ENCODE measurements at places on chromosomes 7 and 10. TPM values are rescaled to one million over a fixed set of nuclear protein-coding genes. Genes with fewer than 3 reads are reported as not detected.
A peak's percentile ranks its signal among the peaks of the same experiment; 100 is the strongest.

- H3K4me3 ChIP-seq = peak within 1 kb of the TSS; percentile 86
- H3K4me1 ChIP-seq = peaks cover 23% of the 10 kb centered on the region
- DNase-seq = peak; percentile 77
- H3K27ac ChIP-seq = no peak within 1 kb of the TSS
These were observed at the start of gene STX1A for GRCh38 chr7:73718905-73719805. Gene STX1A (minus strand): TSS chr7:73719669. CDS start chr7:73719631, 38 bp downstream.

- H3K4me1 ChIP-seq = no peaks in the 10 kb centered on the region
- H3K4me3 ChIP-seq = no peak overlapping the region
- H3K36me3 ChIP-seq = no peaks in the 10 kb centered on the region
- no peaks in the 10 kb centered on the region for H3K27me3 ChIP-seq
These were observed 381.3 kb downstream of the KCNMA1 start for GRCh38 chr10:77256346-77256745.

Gene GRM3
- not detected for total RNA-seq

Gene PLEKHS1
- total RNA-seq = 7.0 TPM

DNA sequence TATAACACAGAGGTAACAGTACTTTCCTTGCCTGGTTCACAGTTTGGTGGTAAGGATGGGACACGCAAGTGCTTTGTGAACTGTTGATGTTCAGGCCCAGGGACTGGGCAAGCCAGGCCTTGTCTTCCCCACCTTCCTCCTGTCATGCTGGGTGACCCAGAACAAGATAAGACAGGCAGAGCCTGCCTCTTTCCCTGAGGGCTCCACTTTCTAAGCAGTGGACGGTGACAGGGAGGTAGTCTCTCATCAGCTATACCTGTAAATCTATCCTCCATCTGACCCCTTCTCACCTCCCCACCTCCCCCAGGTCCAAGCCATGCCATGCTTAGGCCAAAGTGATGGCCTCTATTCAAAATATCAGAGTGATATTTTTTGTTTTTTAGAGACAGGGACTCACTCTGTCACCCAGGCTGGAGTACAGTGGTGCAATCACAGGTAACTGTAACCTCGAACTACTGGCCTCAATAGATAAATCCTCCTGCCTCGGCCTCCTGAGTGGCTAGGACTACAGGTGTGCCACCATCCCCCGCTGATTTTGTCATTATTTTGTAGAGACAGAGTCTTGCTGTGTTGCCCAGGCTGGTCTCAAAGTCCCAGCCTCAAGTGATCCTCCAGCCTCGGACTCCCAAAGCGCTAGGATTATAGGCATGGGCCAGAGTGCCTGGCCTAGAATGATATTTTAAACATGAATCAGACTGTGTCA lies 42.8 kb downstream of the PDLIM1 start:
- peaks cover 55% of the 10 kb centered on the region for H3K36me3 ChIP-seq
- peaks cover 40% of the 10 kb centered on the region for H3K4me1 ChIP-seq
- DNase-seq = no peak
- peak overlapping the region; percentile 32 for H3K27ac ChIP-seq
- no peak overlapping the region for H3K4me3 ChIP-seq
- no peaks in the 10 kb centered on the region for H3K27me3 ChIP-seq

Gene AKR1B15
- not detected for total RNA-seq

- H3K36me3 ChIP-seq = no peaks in the 10 kb centered on the region
- H3K4me1 ChIP-seq = no peaks in the 10 kb centered on the region
- H3K27me3 ChIP-seq = no peaks in the 10 kb centered on the region
- no peak overlapping the region for H3K27ac ChIP-seq
- no peak for DNase-seq
These were observed 442.5 kb downstream of the KCNMA1 start for GRCh38 chr10:77195101-77195500.

DNA sequence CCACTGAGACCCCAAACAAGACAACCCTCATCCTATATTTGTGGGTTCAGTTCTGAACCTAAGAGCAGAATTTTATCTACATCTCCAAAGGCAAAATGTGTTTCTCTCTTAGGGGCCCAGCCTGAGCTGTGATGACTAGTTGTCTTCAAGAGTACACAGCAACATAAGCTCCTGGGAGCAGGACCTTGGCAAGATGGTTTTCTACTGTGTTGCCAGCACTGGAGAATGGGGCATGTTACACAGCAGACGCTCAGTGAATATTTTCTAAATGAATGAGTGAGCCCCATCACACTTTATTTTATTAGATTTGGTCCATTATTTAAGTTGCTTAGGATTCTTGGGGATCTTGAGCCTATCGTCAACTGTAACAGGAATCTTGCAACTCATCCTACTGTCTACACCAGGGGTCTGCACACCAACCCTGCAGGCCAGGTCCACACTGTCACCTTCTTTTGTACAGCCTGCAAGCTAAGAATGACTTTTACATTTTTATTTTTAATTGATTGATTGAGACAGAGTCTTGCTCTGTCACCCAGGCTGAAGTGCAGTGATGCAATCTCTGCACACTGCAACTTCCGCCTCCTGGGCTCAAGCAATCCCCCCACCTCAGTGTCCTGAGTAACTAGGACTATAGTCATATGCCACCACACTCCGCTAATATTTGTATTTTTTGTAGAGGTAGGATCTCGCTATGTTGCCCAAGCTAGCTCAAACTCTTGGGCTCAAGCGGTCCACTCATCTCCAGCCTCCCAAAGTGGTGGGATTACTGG lies 347.1 kb downstream of the FGFR2 start:
- H3K27ac ChIP-seq = no peak overlapping the region
- H3K36me3 ChIP-seq = no peaks in the 10 kb centered on the region
- H3K27me3 ChIP-seq = no peaks in the 10 kb centered on the region
- no peak overlapping the region for H3K4me3 ChIP-seq

- no peak overlapping the region for H3K4me3 ChIP-seq
- peaks cover 23% of the 10 kb centered on the region for H3K27me3 ChIP-seq
- no peaks in the 10 kb centered on the region for H3K36me3 ChIP-seq
These were observed 28.2 kb downstream of the COL26A1 start for GRCh38 chr7:101390901-101391301.

Gene TUBB8
- 0.38 TPM for total RNA-seq

GRCh38 chr7:41287559-41288335 lies 415.1 kb downstream of the INHBA start:
- no peaks in the 10 kb centered on the region for H3K36me3 ChIP-seq
- H3K4me1 ChIP-seq = no peaks in the 10 kb centered on the region
- no peak for DNase-seq
- H3K4me3 ChIP-seq = no peak overlapping the region
- H3K27ac ChIP-seq = no peak overlapping the region

GRCh38 chr7:85529201-85529600 lies 342.3 kb upstream of the SEMA3D start:
- H3K27ac ChIP-seq = no peak overlapping the region
- no peak overlapping the region for H3K4me3 ChIP-seq
- H3K36me3 ChIP-seq = no peaks in the 10 kb centered on the region
- no peaks in the 10 kb centered on the region for H3K27me3 ChIP-seq
- peak; percentile 13 for DNase-seq

DNA sequence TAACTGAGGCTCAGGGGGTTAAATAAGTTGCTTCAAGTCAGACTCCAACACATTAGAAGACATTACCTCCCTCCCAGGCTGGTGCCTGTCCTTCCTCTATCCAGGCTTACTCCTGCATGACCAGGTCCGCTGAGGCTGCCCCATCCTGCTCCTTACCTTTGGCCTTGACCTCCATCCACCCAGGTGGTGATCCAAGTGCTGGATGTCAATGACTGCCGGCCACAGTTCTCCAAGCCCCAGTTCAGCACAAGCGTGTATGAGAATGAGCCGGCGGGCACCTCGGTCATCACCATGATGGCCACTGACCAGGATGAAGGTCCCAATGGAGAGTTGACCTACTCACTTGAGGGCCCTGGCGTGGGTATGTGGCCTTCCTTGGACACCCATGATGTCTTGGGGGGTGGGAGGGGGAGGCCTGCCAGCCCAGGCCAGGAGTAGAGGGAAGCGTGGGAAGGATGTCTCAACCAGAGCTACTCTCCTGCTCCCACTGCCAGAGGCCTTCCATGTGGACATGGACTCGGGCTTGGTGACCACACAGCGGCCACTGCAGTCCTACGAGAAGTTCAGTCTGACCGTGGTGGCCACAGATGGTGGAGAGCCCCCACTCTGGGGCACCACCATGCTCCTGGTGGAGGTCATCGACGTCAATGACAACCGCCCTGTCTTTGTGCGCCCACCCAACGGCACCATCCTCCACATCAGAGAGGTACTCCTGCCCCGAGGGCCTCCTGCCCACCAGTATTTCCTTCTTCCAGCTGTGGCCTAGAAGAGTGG lies 29.6 kb upstream of the VSIR start:
- H3K27ac ChIP-seq = no peak overlapping the region
- H3K27me3 ChIP-seq = no peaks in the 10 kb centered on the region
- H3K36me3 ChIP-seq = no peaks in the 10 kb centered on the region

GRCh38 chr10:6689036-6689435 lies 109.0 kb upstream of the PRKCQ start:
- no peak overlapping the region for H3K4me3 ChIP-seq
- H3K4me1 ChIP-seq = no peaks in the 10 kb centered on the region
- H3K36me3 ChIP-seq = no peaks in the 10 kb centered on the region

- peak overlapping the region; percentile 43 for H3K4me3 ChIP-seq
- no peak for DNase-seq
- H3K27ac ChIP-seq = no peak overlapping the region
- H3K27me3 ChIP-seq = peaks cover 22% of the 10 kb centered on the region
These were observed 19.2 kb downstream of the KCP start for GRCh38 chr7:128891110-128891941.
